ENCODE measurements at places on chromosomes 12 and 14.

- DNase-seq, result peak; percentile 65
These were observed 18.1 kb upstream of the MED13L start for GRCh38 chr12:116295327-116296263.

DNA sequence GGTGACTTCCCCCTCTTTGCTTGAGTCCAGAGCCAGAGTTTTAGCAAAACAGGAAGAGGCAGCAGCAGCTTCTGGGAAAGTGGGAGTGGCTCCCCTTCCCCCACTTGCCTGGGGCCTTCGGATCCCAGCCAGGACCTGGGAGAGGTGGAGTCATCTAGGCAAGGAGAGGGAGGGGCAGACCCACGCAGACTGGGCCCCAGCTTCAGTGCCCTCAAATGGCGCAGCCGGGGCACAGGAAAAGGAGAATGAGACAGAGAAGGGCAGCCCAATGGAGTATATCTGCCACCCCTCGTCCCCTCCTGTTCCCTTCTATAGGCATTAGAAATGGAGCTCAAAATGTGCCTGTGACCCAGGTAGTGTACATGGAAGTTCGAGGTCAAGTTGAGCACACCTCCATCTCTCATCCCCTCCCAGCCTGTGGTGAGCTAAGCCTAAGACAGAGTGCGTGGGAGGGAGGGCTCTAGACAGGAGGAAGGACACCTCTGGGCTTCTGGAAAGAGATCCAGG lies 9.3 kb upstream of the HDAC7 start:
- DNase-seq, result peak; percentile 73

DNA sequence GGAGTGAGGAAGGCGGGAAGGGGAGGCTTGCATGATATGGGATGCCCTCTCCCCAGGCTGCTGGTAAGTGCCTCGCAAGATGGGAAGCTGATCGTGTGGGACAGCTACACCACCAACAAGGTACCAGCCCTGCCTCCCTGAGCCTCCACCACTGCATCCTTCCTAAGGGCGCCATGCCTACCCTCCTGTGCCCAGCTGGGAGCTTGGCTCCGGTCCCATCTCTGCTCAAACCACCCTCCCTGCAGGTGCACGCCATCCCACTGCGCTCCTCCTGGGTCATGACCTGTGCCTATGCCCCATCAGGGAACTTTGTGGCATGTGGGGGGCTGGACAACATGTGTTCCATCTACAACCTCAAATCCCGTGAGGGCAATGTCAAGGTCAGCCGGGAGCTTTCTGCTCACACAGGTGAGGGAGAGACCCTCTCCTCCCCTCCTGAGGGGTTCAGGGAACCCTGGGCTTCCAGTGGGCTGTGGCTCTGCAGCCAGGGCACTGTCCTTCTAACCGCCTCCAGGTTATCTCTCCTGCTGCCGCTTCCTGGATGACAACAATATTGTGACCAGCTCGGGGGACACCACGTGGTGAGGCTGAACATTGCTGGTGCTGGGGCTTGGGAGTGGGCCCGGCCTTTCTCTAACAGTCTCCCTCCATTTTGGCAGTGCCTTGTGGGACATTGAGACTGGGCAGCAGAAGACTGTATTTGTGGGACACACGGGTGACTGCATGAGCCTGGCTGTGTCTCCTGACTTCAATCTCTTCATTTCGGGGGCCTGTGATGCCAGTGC lies 2.6 kb downstream of the GNB3 start:
- no peak for DNase-seq

DNA sequence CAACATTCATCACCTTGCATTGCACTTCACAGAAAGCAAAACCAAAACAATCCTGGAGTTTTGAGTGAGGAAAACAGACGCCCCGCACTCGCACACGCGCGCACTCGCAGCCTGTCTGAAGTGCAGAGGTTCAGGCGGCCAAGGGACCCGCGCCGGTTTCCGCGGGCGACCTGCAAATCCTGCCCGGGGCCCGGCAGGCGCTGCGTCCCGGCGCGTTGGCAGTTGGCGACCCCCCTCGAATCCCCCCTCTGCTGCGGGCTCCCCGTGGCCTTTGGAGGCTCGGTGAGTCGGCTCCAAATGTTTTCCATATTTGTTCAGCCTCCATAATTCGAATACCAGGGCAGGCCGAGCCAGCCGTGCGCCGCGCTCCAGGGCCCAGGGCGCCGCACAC lies at the start of gene SSPN:
Gene SSPN (plus strand): TSS at position 324 of the 391 bp plus-strand sequence. CDS start 100 bp downstream, outside the sequence.
- DNase-seq, result peak; percentile 63

DNA sequence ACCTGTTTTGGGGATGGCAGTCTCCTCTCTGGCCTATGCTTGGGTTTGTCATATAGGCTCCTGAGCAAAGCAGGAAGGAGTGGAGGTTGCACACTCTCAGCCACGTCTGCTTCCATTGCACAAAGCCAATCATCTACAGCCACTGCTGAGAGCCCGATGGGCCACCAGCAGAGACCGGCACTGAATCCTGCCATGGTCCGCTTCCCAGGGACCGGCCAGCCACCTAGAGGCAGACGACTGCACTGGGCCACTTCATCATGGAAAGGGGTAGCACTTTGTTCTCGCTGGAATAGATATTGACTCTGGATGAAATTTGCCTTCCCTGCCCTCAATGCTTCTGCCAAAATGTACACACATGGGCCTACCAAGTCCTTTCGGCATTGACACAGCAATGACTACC lies 22.3 kb downstream of the DLK1 start:
- DNase-seq, result no peak

DNA sequence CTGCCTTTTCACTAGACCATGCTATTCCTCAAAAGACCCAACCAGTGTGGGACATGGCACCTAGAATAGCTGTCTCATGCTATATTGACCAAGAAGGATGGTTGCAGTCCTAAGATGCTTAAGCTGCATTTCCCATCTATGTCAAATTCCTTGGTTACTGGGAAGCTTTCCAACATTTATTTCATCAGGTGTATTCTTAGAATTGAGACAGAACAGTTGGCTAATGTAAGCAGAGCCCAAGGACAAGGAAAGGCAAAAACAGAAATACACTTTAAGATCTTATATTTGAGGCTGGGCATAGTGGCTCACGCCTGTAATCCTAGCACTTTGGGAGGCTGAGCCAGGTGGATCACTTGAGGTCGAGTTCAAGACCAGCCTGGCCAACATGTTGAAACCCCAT lies 24.7 kb downstream of the ARG2 start:
- peak; percentile 46 for DNase-seq

DNA sequence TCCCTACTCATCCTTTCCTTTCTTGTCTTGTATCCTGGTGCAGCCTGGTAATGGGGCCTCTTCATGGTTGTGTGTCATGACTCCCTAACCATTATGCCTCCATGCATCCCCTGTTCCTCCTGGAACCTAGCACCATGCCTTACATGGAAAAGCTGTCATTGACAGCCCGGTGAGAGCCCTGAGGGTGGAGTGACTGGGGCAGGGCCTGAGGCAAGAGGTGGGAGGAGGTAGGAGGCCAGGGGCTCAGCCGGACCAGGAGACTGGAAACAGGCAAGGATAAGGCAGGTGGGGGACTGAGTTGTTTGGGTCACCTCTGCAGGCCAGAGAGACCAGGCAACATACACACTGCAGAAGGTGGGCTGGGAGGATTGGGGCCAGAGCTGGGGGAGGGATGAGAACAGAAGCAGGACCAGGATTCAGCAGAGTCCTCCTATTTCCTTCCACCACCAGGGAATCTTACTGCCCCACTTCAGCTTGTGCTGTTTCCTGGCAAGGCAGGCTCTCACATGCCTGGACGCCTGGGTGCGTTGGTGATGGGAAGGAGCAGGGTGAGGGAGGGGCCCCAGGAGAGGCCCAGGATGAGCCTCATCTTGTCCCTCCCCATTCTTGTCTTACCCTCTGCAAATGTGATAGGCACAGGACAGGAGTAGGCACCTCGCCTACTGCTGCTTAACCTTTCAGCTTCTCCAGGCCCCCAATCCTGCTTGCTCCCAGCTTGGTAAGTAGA lies at the start of gene LTB4R2:
Gene LTB4R2 (plus strand): TSS at position 603 of the 727 bp plus-strand sequence. CDS start 525 bp downstream, outside the sequence.
- no peak for DNase-seq

DNA sequence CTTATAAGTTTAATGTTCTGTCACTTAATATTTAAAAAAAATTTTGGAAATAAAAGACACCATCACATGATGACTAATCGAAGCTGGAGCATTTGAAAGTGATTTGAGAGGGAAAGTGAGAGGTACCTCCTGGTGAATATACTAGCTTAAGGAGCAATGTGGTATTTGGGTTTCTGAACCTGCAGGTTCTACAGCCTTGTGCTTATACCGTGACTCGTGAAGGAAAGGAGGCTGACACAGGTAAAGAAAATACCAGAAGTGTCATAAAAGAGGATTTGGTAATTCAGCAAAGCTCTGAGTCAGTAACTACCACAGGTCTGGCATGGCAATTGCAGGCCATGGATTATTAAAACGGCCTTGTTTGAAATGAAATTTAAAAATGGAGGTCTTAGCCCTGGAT lies 151.0 kb downstream of the SLC38A4 start:
- DNase-seq, result no peak

DNA sequence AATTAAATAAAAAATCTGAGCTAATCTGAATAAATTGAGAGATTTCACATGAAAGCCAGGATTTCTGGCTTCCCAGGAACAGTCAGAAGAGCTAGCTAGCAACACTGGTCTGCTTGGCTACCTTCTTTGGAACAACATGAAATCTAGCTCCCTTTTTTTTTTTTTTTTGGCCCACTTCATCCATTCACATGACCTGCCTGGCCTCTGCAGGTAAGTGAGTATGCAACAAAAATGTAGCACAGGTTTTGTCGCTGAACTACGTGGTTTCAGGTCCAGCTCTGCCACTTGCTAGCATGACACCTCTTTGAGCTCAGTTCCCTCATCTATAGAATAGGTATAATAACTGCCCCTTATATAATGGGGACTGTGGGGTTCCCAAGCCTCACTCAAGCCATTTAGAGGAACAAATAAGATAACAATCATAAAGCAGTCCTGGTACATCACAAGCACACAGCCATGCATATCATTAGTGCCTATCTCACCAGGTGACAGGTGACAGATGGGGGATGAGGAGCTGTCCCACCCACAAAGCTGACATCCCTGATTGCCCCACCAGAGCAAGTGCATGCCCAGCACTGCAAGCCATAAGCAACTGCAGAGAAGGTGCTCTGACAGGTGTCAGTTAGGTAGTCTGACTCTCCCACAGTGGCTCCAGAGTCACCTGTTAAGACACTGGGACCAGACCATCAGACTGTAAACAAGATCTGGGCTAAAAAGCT lies 25.6 kb downstream of the PXN start:
- no peak for DNase-seq

DNA sequence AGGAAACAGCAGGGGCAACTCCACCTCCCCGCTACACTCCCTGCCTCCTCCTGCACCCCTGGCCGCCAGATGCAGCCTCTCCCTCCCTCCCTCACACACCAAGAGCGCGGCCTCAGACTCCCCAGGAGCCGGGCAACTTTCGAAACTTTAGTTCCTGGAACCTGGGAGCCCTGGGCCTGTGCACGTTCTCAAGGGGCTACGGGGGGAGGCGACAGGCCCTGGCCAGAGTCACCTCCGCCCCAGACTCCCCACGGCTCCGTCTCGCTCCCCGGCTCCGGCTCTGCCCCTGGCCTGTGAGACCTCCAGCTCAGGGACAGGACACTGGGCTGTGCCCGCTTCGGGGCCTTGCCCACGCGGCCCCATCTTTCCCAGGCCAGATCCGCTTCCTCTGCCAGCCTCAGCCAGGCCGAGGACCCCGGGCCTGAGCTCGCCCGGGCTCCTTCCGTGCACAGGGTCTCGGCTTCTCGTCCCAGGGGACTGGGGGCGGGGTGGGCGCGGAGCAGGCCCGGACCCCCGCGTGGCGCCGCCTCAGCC lies 5.5 kb downstream of the AMN start:
- DNase-seq, result no peak

GRCh38 chr12:18965203-18965602 lies 164.3 kb upstream of the PLEKHA5 start:
- DNase-seq, result no peak

DNA sequence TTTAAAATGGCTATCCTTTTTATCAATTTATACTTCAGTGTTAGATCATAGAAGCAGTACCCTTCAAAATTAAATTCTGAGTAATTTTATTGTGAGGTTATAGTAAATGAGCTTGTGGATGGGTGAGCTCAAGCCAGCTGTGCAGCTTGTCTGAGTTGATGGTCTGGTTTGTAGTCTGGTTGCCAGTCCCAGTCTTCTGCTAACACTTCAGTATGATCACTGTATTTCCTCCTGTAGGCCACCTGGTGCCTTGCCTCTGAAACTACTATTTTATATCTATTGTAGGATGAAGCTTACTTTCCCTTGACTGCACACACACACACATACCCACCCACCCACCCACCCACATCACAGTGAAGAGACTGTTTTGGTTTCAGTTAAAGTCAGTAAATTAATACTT lies 496.4 kb downstream of the PCNX1 start:
- DNase-seq, result peak; percentile 46

GRCh38 chr14:59126714-59127436 lies 61.6 kb upstream of the DAAM1 start:
- peak; percentile 76 for DNase-seq

DNA sequence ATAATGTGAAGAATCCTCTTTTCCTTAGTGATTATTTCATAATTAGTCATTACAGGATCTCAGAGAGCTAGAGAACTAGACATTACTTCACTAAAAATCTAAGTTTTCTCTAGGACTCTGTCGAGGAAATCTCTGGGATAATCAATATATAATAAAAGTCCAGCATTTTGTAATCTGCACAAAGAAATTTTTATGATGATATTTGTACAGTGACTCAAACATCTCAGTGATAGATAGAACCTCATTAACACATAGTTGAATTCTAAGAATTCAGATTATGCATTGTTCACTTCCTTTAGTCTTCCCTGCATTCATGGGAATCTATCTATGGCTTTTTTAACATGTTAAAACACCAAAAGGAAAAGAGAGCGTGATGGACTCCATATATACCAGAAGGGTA lies 11.0 kb downstream of the ITPR2 start:
- DNase-seq, result no peak

- no peak for DNase-seq
These were observed 670 bp downstream of the DYRK2 start for GRCh38 chr12:67649261-67649569.

DNA sequence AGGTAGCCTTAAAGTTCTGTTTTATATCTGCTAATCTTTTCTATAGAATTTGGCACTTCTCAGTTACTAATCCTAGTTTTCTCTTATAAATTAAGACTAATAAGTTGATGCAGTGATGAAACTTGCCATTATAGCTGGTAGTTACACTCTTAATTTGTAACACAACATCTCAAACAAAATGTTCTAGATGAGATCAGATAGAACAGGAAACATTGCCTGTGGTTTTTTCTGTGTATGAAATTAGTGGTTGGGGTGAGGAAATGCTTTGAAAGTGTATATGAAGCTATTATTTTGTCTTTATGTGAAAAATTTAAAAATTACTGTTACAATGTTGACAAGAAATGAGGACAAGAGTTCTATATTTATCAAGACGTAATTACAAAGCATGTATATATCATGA lies 91.9 kb downstream of the PCNX1 start:
- no peak for DNase-seq

GRCh38 chr12:63977441-63977840 lies 132.9 kb downstream of the SRGAP1 start:
- peak; percentile 53 for DNase-seq

DNA sequence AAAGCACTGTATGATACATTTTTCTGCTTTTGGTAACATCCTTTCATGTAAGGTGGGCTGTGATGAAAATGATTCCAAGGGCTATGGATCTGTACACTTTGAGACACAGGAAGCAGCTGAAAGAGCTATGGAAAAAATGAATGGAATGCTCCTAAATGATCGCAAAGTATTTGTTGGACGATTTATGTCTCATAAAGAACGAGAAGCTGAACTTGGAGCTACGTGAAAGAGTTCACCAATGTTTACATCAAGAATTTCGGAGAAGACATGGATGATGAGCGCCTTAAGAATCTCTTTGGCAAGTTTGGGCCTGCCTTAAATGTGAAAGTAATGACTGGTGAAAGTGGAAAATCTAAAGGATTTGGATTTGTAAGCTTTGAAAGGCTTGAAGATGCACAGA lies 22.1 kb upstream of the SRGAP1 start:
- DNase-seq, result peak; percentile 35
